ENCODE measurements at places on chromosomes 5 and 9. TPM values are rescaled to one million over a fixed set of nuclear protein-coding genes. Genes with fewer than 3 reads are reported as not detected.

The NKD2 gene
- 2.2 TPM for total RNA-seq

The CDO1 gene
- total RNA-seq, result 0.32 TPM

The HTR4 gene
- total RNA-seq, result not detected

The ANKRD20A1 gene
- not detected for total RNA-seq

The PRDM9 gene
- not detected for total RNA-seq

The FOXD4L5 gene
- total RNA-seq, result under 0.01 TPM

The SEMA6A gene
- total RNA-seq, result 2.2 TPM

The MARCOL gene
- total RNA-seq, result not detected
